Occipital lobe (tissue), 3 donors: ENCODE measurements at places on chromosomes 4 and X. TPM values are rescaled to one million over a fixed set of nuclear protein-coding genes. Genes with fewer than 3 reads are reported as not detected.

PNMA3 gene
- total RNA-seq, result 11.5 TPM

NWD2 gene
- total RNA-seq, result 44.5 TPM

PASD1 gene
- not detected for total RNA-seq

PCDH11X gene
- total RNA-seq, result 130 TPM

SSX1 gene
- not detected for total RNA-seq

DNA sequence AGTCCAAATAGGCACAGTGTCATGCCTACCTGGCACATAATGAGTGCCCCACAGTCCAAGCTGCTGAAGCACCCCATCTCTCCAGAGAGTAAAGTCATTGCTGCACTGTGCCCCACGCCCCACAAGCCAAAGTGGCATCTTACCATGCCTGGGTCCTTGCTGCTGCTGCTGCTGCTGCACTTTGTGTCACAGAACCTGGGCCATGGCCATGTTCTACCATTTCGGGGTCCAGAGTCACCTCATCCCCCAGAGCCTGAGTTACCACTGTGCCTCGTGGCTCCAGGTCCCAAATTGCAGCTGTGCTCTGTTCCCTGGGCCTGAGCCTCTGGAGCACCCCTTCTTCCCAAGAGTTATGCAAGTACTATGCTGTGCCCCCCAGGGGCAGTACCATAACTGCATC is 40.5 kb downstream of the SLC10A7 start:
- DNase-seq, result no peak

DNA sequence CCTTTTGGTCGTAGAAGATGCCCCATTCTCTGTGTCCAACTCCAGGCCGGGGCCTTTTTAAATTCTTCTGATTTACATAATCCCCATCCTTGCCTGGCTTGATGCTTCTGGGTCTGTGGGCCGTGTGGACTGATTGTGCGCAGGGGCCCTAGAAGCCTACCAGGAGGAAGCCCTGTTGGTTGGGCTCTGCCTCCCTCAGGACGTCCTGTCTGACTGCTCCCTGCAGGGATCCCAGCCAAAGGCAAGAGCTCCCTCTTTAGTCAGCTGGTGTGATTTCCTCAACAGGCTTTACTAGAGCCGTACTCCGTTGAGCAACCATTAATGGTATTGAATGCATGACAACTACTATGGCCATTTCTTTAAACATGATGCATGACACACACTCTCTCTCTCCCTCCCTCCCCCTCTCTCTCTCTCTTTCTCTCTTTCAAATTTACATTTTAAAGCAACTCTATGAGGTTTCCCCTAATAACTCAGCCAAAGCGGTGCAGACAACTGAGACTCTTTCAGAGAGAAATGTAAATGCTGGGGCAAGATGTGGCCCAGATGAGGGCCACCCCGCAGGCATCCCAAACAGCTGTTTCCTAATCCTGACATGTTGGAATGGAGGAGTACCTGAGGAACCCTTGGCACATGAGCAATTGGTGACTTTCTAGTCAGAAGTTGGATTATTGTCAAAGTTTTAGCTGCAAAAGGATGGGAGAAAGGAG is 117.3 kb downstream of the DRD5 start:
- DNase-seq, result no peak

- no peak for DNase-seq
Measured at GRCh38 chrX:17656556-17656955, 80.7 kb upstream of the SCML1 start.

DNA sequence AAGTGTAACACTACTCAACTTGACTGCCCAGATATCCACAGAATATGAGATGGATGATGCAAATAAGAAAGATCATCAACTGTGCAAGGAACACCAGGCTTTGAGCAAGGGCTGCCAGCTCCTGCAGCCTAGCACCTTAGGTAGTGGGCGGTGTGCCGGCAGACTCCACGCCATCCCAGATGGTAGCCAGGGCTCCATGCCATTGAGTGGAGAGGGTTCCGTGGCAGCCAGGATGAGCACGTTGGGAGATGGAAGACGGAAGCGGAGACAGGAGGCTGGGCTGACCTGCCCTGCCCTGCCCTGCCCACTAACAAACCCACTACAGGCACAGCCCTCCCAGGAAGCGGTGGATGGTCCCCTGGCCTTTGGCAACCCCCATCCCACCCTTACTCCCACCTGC is 51.9 kb downstream of the TMPRSS11F start:
- no peak for DNase-seq

DNA sequence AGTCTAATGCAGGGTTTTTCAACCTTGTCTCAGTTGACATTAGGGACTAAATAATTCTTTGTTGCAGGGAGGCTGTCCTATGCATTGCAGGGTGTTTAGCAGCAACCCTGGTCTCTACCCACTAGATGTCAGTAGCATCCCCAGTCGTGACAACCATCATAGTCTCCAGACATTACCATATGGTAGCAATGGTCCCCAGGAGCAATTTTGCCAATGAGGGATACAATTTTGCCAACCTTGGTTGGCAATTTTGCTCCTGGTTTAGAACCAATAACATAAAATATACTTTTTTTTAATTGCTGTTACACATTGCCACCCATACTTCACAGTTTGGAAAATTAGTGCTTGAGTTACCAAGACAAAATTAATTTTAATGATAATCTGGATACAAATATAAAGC is 6.0 kb downstream of the EREG start:
- DNase-seq, result no peak

DNA sequence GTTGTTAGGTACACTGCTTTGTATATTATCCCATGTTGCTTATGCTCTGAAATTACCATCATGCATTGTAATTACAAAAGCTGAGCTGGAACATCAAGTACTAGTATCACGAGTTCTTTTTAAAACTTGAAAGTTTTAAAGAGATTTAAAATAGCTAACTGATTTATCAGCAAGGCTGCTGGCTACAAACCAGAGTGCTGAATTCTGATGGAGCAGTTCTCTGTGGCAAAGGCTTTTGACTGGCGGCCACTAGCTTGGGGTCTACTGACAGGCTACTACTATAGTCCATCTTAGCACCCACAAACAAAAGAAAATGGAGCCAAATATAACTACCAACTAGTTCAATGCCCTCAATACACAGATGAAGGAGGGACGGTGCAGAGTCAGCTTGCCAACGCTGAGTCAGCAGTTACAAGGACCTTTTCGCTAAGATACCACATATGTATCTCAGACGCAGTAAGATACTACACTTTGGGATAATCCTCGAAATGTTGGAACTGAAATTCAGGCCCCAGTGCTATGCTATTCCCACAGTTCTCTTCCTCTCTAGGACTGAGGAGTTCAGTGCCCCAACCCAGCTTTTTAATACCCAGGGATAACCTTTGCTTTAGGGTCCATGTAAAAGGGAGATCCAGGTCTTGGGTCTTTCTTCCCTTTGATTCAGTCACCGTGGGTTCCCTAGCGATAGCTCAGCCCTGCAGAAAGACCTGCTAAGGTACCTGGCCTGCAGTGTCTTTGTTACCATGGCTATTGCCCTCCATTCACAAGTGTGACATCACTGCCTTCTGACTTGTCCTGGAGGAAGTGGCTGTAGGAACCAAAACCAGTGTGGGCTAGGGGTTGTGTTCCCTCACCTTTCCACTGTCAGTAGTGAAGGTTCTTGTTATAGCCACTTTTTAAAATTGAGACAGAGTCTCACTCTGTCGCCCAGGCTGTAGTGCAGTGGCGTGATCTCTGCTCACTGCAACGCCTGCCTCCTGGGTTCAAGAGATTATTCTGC is 22.8 kb downstream of the MFAP3L start:
- DNase-seq, result no peak

- DNase-seq, result peak; percentile 41
Measured at GRCh38 chrX:74420196-74421035, 877 bp upstream of the SLC16A2 start.

GRCh38 chr4:30413915-30414314 is 306.3 kb upstream of the PCDH7 start:
- DNase-seq, result no peak

DNA sequence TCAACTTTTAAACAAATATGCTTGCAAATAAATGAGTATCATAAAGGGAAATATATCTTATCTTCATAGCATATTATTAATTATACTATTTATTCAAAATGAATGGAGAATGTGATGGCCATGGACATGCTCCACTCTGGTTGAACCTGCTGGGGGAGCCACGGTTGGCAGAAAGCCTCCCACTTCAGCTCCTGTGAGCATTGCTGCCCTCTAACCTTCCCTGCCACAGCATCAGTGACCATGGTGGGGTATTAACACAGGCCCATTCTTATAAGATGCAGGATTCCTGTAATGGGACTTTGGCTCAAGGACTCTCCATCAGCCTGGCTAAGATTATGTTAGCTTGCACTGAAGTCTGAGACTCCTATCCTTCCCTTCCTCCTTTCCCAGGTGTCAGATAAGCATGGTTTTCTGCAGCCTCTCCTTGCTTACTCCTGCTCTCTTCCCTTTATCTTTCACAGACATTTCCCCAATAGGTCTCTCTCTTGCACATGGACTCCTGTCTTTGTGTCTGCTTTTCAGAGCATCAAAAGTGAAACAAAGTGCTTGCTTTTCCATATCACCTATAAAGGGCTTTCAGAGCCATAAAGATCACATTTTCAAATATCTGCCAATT is 4.9 kb upstream of the ABRAXAS1 start:
- no peak for DNase-seq

DNA sequence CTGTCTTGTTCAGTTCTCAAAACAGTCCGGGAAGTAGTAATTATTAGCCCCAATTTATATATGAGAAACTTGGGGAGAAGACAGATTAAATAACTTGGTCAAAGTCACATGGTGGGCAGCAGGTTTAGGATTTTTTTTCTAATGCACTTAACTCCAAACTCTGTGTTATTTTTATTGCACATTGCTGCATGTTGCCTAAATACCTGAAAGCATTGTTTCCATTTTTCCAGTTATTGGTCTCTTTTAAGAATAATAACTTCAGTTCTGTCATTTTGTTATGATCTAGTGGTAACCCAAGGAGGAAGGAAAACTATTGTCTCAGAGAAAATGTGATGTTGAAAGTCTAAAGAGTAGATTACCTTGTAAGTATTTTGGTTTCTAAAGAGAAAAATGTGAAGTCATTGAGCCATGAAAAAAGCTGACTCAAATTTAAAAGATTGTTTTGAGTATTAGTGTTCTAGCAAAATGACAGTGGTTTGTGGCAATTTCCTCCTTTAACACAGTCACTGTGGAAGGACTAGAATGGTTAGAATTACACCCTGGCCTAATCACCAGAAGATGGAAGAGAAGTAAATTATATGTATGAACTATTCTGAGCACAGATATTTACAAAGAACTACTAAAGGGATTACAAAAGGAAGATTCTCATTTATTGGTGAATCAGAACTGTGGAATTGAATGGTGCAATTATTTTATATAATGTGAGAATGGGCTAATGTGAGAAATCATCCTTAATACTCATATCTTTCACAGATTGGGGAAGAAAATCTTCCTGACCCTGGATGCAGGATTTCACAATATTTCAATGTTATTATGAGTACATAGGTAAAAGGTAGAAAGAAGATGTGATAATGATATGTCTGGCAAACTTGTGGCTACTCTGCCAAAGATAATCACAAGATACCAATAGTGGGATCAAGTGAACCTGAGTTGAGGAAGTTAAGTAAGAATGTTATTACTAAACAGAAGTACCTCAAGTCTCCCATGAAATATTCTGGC is 21.7 kb upstream of the CXCL8 start:
- DNase-seq, result no peak

GRCh38 chr4:41622787-41623186 is 84.8 kb downstream of the LIMCH1 start:
- peak; percentile 48 for DNase-seq

- DNase-seq, result no peak
Measured at GRCh38 chr4:142547974-142548373, 298.1 kb downstream of the INPP4B start.

- no peak for DNase-seq
Measured at GRCh38 chr4:182144626-182145333, 98.4 kb upstream of the TENM3 start.

DNA sequence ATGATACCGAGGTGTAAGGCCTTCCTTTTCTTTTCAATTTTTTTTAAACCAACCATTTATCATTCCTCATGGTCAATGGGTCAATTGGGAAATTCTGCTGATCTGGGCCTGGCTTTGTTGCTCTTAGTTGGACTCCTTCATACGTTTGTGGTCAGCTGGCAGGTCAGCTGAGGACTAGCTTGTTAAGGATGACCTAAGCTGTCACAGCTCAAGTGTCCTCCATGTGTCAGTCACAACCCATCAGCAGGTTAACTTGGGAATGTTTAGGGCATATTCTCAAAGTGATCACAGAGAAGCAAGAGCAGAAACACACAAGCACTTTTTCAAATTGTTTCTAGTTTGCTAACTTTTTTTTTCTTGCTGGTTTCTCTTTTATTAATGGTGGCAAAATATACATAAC is 117.4 kb upstream of the MAB21L2 start:
- DNase-seq, result no peak

GRCh38 chrX:148333989-148334388 is 166.4 kb upstream of the AFF2 start:
- no peak for DNase-seq

DNA sequence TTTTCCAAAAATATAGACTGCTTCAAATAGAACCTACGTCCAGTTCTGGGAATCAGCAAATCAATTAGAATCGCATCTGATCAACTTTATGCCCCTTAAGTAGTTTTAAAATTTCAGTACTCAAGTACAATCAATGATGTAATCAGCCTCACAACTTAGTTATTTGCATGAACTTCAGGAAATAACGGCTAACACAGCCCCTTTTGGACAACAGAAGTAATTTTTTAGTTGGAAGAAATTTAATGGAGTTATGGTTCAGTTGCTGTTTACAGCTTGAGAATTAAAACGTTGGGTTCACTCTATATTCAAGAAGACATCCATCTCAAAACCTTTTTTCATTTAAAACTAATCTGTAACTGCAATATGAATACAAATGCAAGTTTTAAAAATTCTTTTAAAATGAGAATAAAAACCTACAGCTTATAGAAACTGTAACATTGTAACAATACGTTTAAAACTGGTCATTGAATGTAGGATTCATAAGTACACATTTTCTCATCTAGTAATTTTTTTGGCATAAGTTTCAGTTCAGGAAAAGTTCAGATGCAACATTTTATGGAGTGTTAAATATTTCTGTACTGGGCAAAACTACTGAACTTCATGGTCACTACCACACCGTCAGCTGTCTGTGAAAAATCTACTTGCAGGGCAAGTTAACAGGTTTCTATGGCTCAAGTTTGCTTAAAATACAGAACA is 956 bp downstream of the TAPT1 start:
- no peak for DNase-seq

GRCh38 chr4:82780752-82781231 is 17.8 kb downstream of the SCD5 start:
- no peak for DNase-seq
